DND-41 (cell line): ENCODE measurements at places on chromosomes 3 and 15.
A peak's percentile ranks its signal among the peaks of the same experiment; 100 is the strongest.

- DNase-seq: no peak
These were observed 10.3 kb downstream of the PDZRN3 start for GRCh38 chr3:73614419-73614818.

DNA sequence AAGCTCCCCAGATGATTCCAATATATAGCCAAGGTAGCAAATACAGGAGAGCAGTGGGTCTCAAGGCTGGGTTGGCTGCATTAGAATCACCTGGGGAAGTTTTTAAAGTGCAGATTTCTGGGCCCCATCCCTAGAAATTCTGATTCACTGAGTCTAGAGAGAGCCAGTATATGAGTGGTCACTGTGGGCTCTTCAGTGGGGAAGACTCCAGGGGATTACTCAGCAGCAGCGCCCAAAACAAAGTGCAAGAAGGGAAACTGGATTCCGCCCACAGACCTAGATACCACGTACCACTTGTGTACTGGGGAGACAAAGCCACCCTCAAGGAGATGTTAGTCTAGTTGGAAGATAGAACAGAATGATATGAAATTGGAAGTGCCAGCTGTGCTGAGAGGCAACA is 40.0 kb downstream of the NME9 start:
- no peak for DNase-seq

- peak; percentile 67 for DNase-seq
These were observed 76.0 kb downstream of the TRANK1 start for GRCh38 chr3:36868614-36869436.

DNA sequence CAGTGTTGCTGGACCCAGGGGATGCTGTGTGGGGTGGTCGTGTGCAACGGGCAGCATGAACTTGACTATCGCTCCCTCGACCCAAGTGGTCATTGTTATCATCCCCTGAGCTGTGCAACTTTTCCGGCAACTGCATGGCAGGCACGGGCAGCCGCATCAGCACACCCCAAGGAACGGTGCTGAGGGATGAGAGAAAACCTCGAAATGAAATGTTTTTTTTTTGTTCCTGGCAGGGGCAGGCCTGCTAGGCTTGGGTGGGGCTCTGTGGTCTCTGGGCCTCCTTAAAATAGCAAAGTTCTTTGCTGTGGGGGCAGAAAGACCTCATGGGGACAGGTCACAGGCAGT is 51.4 kb downstream of the CORO2B start:
- DNase-seq: no peak

DNA sequence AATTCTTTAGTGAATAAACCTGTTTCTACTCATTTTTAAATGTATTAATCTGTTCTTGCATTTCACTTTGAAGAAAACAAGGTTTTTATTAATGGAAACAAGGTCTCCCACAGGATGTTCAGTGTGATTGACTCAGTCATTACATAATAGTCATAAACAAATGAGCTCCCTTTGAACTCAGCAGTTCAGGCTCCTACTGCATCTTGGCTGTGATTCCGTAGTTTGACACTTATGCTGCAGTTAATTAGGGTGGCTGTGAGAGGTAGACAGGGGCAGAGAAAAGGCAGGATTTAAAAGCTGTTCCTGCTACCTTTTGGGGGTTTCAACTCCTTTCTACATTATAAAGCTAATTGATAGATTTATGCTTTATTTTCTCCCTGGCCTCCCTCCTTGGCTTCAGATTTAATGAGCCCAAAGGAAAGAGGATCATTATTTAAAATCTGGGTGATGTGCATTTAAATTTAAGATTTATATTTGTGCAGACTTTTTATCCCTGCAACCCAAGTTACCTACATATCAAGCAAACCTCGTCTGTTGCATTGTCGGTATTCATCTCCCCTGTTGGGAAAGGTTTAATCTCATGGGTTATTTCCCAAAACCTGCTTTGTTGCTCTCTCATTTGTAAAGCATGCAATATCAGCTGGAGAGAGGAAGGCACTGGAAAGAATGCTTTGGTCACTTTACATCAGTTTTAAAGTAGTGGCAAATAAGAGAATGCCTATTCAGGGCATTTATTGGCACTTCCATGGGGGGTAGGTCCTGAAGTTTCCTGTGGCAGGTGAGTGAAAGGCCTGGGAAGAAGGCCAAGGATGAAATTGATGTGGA is 345.0 kb upstream of the NR2E3 start:
- no peak for DNase-seq
